ENCODE measurements at places on chromosomes 12 and 14. TPM values are rescaled to one million over a fixed set of nuclear protein-coding genes. Genes with fewer than 3 reads are reported as not detected.

The KRT75 gene
- not detected for total RNA-seq

The TMCC3 gene
- 1.5 TPM for total RNA-seq

The VWF gene
- total RNA-seq, result 238 TPM

The GPR84 gene
- not detected for total RNA-seq

The TBC1D30 gene
- total RNA-seq, result 0.83 TPM

The ALX1 gene
- not detected for total RNA-seq

The POTEG gene
- not detected for total RNA-seq

The WASHC3 gene
- total RNA-seq, result 31.9 TPM

The A2M gene
- 478 TPM for total RNA-seq

The JAG2 gene
- 28.6 TPM for total RNA-seq

DNA sequence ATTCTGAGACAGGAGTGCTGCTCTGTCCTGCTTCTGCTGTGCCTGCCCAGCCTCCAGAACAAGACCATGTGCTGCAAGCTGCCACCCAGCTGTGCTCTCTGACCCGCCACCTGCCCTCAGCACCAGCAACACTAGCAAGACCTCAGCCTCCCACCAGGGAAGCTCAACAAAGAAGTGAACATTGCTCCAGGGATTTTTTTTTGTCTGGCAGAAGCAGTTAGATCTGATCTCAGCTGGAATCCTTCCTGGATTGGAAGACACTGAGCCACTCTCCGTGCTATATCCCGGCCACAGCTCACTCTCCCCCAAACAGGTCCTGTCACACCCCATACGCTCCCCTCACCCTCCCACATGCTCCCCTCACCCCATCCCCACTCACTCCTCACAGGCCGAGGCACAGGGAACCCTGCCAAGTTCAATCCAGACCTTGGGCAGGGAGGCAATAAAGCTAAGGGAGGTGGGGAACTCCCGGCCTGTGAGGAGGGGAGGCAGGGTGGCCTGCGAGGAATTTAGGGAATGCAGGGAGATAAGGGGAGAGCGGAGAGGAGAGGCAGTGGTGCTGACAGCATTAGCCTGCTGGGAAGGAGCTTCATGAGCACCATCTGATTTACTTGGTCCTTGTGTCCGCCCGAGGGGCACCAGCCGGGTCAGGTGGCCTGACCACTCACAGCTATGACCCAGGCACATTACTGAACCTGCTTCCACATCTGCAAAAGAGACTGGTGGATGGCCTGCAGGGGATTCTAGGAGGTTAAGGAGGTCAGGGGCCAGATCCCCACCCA lies 29.7 kb downstream of the CCDC85C start:
- peak; percentile 63 for DNase-seq

GRCh38 chr14:104639471-104639870 lies 34.9 kb upstream of the TMEM179 start:
- peak; percentile 26 for DNase-seq

DNA sequence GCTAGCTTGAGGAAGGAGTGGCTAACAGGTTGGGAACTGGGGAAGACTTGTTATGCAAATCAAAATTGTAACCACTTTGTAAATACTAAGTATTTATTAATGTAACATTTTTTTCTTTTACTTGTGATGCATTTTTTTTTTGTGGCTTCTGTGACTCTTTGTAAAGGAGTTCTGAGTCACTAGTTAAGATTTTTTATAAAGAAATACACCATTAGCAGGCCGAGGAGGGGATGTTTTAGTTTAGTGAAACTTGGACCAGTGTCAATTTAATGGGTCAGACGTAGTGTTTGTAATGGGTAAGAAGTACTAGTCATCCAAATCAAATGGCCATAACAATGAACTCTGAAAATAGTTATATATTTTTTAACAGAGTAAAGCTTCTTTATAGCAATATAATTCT lies 43.1 kb downstream of the AKAP6 start:
- no peak for DNase-seq

GRCh38 chr12:73629893-73630831 lies 907.5 kb upstream of the ATXN7L3B start:
- no peak for DNase-seq

DNA sequence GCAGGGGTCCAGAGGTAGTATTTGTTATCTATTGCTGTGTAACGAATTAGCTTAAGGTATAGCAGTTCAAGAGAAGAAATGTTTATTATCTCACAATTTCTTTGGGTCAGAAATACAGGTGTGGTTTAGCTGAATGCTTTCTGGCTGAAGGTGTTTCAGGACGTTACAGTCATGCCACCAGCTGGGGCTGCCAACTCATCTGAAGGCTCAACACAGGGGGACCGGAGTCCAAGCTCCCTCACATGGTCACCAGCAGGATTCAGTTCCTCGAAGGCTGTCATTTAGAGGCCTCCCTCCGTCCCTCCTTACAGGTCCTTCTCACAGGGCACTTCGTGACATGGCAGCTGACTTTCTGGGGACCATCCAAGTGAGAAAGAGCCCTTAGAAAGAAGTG lies 37.5 kb upstream of the SINHCAF start:
- no peak for DNase-seq

DNA sequence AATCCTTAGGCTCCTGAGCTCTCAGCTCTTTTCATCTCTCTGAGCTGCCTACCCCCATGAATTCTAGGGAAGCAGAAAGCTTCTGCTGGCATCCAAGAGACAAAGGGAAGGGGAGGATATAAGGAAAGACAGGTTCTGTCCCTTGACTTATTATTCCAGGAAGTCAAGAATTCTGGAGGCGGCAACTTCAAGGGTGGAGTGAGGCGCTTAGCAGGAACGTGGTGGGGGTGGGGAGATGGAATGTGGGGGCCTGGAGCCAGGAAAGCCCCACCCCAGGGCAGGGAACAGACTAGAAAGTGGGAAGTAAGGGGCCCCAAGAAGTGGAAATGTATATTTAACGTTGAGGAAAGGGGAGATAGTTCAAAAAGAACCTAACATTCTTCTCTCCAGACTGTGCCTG lies 1.4 kb downstream of the CALCOCO1 start:
- DNase-seq, result no peak

- no peak for DNase-seq
Observed at GRCh38 chr12:85029456-85029855, 6.6 kb downstream of the TSPAN19 start.

GRCh38 chr12:15982471-15982870 lies 71.3 kb downstream of the DERA start:
- DNase-seq, result no peak

DNA sequence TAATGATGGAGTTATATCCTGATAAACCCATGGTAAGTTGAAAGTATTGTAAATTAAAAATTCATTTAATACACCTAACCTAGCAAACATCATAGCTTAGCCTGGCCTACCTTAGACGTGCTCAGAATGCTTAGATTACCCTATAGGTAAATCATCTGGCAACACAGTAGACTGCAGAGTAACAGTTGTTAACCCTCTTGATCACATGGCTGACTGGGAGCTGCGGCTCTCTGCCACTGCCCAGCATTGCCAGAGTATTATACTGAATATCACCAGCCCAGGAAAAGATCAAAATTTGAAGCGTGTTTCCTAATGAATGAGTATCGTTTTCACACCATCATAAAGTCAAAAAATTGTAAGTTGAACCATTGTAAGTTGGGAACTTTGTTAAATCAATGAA lies 17.8 kb upstream of the TMPRSS12 start:
- no peak for DNase-seq

DNA sequence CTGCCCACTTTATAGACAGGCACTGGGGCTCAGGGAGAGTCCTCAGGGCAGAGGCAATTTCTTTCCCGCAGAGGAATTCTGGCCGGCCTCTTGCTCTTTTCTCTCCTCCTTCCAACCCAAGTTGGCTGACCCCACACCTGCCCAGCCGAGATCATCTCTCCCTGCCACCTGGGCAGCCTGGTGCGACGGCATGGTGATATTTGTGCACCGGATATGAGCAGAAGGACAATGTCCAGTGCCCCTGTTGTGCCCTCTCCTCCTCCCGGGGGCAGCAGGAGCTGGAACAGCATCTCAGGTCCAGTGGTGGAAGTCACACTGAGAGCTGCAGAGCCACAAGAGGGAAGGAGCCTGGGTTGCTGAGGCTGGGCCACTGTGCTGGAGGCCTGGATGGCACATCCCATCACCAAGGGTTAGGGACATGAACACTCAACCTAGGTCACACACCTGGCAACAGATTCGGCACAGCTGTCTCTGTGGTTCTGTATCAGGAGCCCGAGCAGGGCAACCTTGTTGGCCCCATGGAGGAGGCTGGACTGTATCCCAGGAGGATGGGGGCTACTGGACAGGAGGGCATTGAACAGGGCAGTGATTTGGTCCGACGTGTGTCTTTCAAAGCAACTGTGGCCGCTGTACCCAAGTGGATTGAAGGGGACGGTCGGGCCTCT lies 57.7 kb upstream of the DIO3 start:
- no peak for DNase-seq

GRCh38 chr14:78344290-78344689 lies 174.1 kb downstream of the NRXN3 start:
- DNase-seq, result no peak

DNA sequence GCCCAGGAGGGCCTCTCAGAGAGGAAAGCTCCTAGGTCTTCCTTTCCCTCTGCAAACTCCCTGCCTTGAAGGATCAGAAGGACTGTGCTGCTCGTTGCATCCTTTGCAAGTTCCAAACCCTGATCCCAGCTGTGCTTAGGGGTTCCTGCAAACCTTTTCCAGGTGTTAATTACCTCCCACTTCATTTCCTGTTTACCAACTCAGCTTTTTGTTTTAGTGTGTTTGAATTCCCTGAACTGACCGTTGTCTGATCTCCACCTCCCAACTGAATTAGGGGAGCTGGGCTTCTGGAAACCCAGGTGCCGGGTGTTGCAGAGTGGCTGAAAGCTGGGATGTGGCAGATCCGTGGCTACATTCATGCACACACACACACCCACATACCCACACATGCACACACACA lies 20.6 kb upstream of the BDKRB1 start:
- DNase-seq, result no peak

GRCh38 chr14:23137813-23138535 lies 18.9 kb upstream of the CEBPE start:
- no peak for DNase-seq

- peak; percentile 36 for DNase-seq
Observed at GRCh38 chr14:104316121-104316722, 177.8 kb downstream of the KIF26A start.

GRCh38 chr12:92827836-92828431 lies 101.2 kb downstream of the EEA1 start:
- no peak for DNase-seq

GRCh38 chr12:52892207-52892852 lies 12.5 kb downstream of the KRT8 start:
- DNase-seq, result no peak

DNA sequence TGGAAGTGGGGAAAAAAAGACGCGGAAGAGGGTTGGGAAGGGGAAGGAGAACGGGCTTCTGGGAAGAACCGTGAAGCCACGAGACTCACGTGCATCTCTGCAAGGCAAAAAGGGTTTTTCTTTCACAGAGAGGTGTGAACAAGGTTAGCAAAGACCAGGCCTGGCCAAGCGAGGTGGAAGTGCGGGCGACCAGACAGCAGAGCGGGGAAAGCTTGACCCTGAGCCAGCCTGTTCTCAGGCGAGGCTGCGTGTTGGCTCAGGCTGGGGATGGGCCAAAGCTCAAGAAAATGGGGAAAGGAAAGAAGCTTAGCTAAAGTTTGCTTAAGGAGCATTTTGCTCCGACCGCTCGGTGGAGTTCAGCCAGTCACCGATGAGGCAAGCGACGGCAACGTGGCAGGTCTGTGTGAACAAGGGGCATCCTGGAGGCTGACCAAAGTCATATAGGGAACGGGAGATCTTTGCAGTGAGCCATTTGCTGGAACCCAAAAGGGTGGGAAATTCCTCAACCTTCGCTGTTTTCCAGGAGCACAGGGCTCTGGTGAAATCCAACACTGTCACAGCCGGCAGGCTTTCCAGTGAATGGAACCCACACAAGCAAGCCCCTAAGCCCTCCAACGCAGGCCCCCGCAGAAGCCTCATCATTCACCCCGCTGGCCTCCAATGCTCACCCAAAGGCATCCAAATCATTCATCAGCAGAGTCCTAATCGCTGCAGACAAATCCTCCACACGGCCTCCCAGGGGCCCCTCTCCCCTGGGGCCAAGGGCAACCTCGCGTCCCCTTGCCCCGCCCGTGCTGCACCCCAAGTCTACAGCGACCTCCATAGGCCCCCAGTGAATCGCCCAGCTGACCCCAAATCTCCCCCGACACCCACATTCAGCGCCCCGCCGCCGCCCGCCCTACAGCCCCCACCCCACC lies 754 bp downstream of the ZNF605 start:
- peak; percentile 57 for DNase-seq

DNA sequence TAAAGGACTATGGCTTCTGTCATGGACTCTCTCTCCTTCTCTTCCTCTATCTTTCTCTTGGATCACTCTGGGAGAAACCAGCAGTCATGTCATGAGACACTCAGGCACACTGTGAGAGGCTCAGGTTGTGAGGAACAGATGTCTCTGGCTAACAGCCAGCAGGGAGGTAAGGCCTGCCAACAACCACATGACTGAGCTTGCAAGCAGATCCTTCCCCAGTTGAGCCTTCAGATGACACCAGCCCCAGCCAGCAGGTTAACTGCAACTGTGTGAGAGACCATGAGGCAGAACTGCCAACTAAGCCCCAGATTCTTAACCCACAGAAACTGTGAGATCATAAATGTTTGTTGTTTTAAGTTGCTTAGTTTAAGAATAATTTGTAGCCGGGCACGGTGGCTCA lies 90.6 kb downstream of the VCPKMT start:
- DNase-seq, result no peak

DNA sequence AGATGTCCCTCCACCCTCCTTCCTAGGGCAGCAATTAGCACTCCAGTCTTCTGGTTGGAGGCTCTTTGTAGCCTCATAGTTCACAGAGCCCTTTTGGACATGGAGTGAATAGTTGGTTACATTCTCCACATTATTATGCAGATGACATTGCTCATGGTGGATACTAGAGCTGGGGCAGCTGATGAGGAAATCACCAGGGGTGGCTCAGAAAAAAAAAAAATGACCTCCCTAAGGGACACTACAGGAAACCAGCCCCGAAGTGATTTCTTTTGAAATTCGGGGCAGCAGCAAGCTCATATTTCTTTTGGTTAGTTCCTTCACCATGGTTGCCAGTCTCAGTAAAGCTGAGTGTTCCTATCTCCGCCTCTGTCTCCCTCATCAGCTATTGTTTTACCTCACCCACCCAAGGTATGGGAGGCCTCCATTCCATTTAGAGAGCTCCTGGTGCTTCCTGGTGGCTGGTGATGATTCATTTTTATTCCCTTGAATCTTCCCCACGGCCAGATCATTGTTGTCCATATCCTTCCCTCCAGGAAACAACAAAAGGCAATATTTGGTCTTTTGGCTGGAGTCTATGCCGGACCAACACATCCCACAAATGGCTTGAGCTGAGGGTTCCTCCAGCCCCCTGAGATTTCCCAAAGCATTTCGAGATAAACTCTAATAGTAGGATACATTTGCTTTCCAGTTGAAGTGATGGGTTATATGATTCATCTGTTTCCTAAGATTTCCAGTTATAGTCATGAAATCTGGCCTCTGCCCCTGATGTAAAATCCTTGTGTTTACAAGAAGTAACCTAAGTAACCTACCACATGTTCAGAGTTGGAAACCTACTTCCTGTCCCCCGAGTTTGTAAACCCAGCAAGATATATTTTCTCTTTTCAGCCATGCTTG lies 56.2 kb upstream of the NID2 start:
- no peak for DNase-seq

- no peak for DNase-seq
Observed at GRCh38 chr14:105602799-105603793, 76.7 kb downstream of the TMEM121 start.

Measured in Right ventricle myocardium superior (tissue), 1 donor.